Activated CD8-positive, alpha-beta memory T cell treated with anti-CD3 and anti-CD28 coated beads, Interleukin-2, amount 50 U/mL, for 4 hours (primary cell): ENCODE measurements at places on chromosomes 2 and 18.

- no peak for DNase-seq
Measured at GRCh38 chr18:68262690-68263294, 452.1 kb downstream of the TMX3 start.

- no peak for DNase-seq
Measured at GRCh38 chr2:107242811-107243210, 356.8 kb upstream of the ST6GAL2 start.

- peak; percentile 60 for DNase-seq
Measured at GRCh38 chr2:219475697-219476651, 22.7 kb upstream of the GMPPA start.

- DNase-seq: peak; percentile 29
Measured at GRCh38 chr2:59888015-59888414, 665.4 kb downstream of the BCL11A start.

- no peak for DNase-seq
Measured at GRCh38 chr2:207337234-207338219, 171.8 kb upstream of the KLF7 start.

DNA sequence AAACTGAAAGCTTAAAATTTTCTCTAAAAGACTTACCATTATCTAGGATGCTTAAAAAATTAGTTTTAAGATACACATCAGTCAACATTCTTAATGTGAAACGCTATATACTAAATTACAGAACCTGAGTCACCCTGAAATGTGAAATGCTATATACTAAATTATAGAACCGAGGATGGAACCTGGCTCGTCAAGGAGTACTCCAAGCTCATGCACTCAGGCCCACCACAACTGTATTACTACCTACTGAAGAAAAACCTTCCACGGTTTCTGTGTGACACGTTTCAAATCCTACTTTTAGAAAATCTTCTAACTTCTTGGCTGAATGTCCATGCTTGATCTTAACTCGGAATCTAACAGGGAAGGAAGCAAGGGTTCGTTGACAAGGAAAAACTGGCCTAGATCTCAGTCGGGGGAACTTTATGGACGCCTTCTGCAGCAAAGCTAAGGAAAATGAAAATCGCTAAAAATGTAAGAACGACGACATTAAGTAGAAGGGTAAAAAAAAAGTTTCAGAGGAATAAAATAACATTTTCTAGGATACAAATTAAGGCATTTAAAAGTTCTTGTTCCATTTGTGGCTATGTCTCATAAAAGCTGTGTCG is 1.4 kb downstream of the PRKD3 start:
- DNase-seq: no peak

DNA sequence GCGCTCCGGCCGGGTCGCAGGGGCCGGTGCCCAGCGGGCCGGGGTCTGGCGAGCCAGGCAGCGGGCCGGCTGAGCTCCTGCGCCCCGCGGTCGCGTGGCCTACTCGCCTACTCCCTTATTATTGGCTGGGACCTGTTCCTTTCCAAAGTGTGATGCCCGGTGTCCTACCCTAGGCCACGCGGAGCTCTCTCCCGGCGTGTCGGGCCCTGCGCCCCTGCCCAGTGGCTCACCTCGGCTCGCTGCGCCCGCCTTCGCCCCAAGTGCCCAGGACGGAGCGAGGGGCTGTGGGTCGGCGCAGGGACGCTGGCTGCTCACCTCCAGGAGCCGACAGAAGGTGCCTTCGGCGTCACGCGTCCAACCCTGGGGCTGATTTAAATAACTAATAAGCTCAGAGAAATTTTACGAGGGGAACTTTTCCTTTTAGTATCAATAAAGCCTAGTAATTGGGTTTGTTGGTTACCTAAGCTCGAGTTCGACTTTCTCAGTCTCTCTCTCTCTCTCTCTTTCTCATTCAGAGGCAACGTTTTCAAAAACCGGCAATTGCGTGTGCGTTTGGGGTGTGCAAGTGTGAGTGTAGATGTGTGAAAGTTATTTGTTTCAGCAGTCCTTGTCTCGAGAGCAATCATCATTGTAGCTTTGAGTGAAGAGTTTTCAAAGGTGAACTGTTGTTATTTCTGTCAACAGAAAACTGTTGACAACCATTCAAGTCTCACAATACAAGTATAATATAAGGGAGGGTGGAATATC is 7.0 kb upstream of the SATB2 start:
- DNase-seq: no peak

DNA sequence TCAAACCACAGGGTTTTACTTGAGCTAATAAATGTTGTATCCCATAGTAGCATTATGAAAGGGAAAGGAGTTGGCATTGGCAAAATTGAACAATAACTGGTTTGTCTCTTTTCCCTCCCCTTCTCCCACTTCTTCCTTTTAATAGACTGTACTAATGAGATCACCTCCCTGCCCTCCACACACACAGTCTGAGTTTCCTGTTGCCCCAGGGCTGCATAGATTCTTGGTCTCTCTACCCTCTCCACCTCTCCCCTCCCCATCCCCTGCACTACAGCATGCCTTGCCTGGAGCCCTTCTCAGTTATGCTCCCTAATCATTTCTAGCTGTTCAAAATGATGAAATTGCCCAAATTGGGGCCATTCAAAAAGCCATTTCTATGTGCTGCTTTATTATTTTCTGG is 37.2 kb upstream of the NEMP2 start:
- no peak for DNase-seq

DNA sequence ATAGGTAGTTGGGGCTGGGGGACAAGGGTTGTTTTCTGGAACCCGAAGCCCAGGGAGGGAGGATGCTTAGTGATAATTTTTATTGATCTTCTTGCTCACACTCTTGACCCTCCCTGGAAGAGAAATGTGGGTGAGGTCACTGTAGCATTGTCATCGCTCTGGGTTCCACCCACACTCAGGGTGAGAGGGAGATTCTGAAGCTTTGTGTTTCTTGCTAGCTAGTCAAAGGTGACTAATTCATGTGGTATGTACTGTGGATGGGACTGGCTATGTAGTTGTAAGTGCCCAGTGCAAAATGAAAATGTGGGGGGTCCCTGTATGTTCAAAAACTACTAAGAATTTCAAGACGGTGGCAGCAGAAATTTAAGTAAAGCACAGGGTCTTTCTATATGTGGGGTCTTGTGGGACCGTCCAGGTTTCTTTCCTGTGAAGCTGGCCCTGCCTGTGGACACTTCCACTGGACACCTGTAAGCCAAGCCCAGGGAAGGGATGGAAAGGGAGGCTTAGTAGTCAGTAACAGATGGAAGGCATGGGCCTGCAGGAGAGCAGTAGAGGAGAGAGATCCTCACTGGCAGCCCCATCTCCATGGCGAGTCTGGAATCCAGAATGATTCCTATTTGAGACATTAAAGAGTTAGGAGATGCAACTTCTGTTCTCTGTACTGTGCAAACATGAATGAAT is 35.0 kb downstream of the TSN start:
- no peak for DNase-seq

DNA sequence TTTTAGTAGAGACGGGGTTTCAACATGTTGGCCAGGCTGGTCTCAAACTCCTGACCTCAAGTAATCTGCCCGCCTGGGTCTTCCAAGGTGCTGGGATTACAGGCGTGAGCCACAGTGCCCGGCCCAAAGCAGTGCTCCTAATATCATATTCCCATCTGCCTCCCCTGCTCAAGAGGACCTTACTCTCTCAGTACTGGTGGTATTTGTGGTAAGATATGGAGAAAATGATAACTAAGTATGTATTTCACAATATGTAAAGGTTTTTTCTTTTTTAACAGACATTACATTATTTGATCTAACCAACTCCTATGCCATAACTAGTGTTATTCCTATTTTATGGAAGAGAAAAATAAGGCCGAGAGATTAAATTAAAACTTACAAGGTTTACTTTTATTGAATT is 201.0 kb downstream of the CAMKMT start:
- no peak for DNase-seq
